WERI-Rb-1 (cell line): ENCODE measurements at places on chromosomes 5 and 9.

GRCh38 chr9:76873821-76874220 lies 32.1 kb downstream of the PRUNE2 start:
- DNase-seq: no peak

- no peak for DNase-seq
Observed at GRCh38 chr5:127785098-127785927, 82.1 kb downstream of the CCDC192 start.

GRCh38 chr5:15285901-15286583 lies 213.9 kb upstream of the FBXL7 start:
- no peak for DNase-seq

DNA sequence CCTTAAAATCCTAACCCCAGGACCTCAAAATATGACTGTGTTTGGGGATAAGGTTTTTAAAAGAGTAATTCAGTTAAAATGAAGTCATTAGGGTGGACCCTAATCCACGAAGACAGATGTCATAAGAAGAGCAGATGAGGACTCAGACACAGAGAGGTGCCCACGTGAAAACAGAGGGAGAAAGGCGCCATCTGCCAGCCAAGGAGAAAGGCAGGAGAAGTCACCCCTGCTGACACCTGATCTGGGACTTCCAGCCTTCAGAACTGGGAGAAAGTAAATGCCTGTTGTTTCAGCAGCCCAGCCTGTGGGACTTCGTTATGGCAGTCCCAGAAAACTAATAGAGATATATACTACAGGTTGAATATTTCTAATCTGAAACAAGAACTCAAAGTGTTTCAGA lies 67.4 kb downstream of the ROR2 start:
- DNase-seq: peak; percentile 84

GRCh38 chr9:7137040-7137439 lies 379.3 kb downstream of the KDM4C start:
- no peak for DNase-seq

- no peak for DNase-seq
Observed at GRCh38 chr5:147520450-147520849, 10.6 kb upstream of the DPYSL3 start.

DNA sequence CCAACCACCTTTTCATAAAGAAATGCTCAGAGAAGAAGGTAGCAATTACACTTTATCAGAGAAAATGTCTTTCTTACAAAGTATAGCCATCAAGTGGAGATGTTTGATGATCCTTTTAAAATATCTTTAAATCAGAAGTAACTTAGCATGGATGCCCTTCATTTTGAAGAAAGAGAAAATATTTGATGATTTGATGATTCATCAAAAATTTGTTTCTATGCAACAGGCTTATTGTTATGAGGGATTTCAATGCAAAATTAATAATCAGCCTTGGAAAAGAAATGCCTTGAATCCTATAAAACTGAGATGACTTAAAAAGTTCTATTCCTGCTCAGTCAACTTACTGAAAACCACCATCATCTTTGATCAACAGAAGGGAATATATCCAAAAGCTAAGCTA lies 291.6 kb downstream of the MLLT3 start:
- DNase-seq: no peak

DNA sequence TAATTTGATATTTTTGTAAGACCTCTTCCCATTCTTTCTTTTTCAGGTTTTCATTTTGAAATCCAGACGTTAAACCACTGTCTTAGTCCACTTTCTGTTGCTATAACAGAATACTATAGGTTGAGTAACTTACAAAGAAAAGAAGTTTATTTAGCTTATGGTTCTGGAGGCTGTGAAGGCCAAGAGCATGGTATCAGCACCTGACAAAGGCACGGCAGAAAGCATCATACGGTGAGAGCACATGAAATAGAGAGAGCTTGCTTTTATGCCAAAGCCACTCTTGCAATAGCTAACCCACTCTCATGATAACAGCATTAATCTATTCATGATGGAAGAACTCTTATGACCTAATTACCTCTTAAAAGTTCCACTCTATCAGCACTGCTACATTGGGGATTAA lies 255.6 kb upstream of the PDE4D start:
- DNase-seq: no peak

DNA sequence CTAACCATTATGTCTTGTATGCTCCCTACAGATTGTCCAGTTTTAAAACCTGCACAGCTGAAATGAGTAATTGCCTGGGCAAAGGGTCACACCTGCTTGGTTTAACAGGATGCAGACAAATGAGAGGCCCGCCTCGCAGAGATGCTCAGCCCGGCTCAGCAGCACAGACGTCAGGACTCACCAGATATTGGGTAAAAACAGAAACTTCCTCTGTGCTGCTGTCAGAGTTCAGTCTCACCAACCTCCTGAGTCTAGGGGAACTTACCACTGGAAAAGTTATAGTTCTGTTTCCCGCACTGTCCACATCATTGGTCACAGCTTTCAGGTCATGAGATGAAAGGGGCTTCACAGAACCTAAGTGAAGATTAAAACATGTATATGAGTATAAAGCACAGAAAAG lies 152.5 kb downstream of the ESM1 start:
- no peak for DNase-seq

DNA sequence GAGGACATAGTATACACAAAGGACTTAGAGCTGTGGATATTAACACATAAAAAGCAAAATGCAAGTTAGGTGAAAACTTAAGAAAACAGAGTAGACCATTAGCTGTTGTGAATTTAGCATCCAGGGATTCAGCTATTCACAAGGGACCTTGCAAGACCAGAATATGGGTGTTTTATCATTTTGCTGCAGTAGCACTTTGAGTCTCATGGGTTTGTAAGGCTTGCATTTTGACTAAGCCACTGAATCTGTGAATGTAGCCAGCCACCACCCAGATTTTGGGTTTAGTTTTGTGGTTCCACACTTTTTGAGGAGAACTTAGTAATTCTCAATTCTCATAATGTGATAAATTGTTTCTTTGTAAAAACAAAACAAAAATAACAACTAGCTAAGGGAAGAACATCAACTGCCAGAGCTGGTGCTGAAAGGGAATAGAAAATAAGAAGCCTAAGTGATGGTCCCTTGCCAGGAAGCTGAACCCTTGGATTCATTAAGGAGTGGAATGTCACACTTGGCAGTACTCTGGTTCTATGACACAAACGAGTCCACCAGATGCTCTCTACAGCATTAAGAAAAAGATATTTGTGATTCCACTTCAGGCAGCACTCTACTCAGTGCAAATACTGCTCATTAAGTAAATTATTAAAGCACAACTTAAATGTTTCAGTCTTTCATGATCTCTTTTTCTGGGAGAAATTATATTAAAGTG lies 557.4 kb upstream of the ZNF462 start:
- no peak for DNase-seq

- no peak for DNase-seq
Observed at GRCh38 chr5:175731756-175732465, 74.0 kb downstream of the HRH2 start.

GRCh38 chr5:4571248-4571948 lies 568.7 kb upstream of the ADAMTS16 start:
- DNase-seq: no peak

GRCh38 chr9:116355153-116355921 lies 201.7 kb downstream of the PAPPA start:
- no peak for DNase-seq

DNA sequence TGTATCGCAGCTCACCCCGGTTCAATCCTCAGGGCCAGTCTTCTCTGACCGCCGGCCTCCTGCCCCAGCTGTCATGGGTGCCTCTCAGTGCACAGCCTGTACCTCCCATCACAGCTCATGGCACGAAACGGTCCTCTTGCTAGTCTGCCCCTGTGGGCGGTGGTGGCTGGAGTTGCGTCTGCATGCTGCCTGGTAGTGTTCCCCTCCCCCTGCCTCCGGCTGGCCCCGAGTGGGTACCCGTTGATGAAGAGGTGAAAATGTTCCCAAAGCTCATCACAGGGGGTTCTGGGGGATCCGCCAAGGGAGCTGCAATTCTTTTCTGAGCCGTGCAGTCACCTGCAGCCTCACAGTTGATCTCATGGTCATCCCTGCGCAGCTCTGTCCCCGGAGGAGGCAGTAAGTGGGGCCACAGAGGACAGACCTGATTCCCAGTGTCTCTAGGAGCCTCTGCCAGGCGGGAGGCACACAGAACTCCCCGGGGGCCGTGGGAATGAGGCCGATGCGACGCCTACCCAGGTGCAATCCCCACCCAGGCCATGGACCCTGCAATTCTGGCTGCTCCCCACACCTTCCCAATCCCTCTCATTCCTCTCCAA lies 34.7 kb upstream of the FIBCD1 start:
- DNase-seq: peak; percentile 61

- DNase-seq: no peak
Observed at GRCh38 chr5:9251379-9251980, 294.4 kb downstream of the SEMA5A start.

DNA sequence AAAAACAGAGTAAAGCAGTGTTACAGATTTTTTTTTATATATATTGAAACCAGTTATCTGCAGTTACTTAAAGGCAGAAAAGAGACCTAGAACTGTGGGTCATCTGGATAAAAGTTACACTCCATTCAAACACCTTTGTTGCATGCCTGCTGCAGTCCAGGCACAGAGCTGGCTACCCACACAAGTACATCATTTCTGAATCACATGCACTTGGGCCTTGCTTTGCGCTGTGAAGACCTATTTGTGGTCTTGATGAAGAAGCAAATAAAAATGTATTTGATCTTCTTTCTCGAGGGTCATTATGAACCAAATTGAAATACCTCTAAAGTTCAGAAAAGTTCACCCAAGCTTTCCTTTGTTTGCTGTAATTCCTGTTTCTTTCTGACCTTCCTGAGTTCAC lies 503.0 kb upstream of the ZNF608 start:
- no peak for DNase-seq

DNA sequence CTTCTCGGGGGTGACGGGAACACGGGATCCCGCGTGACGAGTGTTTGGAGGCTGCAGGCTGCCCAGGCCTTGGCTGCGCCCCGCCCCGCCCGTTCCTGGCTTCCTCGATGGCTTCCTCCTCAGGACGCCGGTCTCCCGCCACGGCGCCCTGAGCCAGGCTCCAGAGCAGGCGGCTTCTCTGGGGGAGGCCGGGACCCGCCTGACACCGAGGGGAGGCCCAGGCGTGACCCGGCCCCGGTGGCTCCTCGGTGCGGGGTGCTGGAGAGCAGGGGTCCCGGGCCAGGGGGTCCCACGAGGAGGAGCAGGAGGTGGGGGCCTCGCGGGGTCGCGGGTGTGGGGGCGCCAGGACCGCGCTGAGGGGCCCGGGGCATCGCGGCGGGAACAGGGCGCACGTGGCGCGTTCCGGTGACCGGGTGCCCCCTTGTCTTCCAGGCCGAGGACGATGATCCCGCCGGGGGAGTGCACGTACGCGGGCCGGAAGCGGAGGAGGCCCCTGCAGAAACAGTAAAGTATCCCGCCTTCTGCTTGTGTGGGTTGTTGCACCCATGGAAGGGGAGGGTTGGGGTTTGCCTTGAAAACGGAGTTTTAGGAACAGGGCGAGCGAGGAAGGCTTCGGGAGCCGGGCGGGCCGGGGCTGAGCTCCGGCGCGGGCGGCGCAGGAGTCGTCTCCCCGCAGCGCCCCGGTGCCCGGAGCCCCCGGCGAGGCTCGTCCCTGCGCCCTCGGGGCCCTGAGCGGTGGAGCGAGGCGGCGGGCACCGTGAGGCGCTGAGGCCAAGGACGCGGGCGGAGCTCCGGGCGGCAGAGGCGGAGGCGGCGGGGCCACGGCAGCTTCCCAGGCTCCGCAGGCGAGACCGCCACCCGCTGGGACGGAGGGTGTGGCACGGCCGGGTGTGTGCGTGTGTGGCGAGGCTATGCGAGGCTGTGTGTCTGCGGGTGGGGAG lies 22.2 kb downstream of the AHRR start:
- DNase-seq: no peak

GRCh38 chr9:33164138-33164809 lies 2.9 kb downstream of the B4GALT1 start:
- peak; percentile 46 for DNase-seq

DNA sequence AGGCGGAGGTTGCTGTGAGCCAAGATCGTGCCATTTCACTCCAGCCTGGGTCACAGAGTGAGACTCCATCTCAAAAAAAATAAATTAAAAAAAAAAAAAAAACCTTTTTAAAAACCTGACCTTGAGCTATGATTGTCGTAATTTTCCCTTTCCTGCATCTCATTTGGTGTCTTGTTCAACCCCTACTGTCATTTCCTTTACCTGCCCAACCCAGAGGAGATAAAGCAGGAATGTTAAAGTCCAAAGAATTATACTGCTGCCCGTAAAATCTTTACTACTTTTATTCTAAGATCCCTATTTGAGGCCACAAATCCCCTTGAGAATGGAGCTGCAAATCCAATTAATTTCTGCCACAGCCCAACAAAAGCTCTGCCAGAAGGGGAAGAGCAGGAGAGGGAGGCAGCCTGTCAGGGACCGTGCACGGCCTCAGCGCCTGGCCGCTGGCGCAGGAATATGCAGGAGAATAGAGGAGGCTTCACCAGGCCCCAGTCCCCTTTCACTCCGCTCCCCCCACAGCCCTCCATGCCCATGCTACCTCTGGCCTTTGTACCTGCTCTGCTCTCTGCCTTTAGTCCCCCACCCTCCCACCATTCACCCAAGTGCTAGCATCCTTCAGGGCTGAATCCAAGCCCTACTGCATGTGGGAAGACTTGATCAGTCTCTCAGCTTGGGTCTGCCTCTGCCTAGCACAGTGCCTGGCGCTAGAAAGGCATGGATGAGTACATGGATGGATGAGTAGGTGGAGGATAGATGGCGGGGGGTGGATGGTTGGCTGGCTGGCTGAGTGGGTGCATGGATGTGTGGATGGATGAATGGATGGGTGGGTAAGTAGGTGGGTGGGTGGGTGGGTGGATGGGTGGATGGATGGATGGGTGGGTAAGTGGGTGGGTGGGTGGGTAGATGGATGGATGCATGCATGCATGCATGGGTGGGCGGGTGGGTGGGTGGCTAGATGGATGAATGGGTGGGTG lies 99.8 kb upstream of the SARDH start:
- DNase-seq: peak; percentile 71

- DNase-seq: no peak
Observed at GRCh38 chr5:143004361-143005145, 234.4 kb downstream of the ARHGAP26 start.

GRCh38 chr5:163162645-163163044 lies 274.8 kb upstream of the CCNG1 start:
- no peak for DNase-seq

- no peak for DNase-seq
Observed at GRCh38 chr9:20994486-20994885, 37.0 kb downstream of the HACD4 start.

GRCh38 chr9:132806723-132807421 lies 71.2 kb downstream of the AK8 start:
- no peak for DNase-seq

DNA sequence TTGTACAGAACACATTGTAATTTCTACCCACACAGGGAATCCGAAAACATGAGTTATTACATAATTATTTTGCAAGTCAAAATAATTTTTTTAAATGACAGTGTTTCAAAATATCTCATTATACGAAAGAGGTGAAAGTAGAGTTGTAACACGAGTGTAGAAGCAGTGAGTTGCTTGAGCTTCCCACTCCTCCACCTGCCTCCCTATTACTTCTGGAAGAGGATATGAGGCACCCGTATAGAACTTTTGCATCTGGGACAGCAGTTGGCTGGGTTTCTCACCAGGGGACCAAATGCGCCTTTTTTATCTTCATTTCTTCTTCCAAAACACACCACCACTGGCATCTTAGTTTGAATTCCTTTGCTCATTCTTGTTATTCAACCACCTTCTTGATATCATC lies 779.0 kb upstream of the COX7C start:
- DNase-seq: no peak
